ENCODE measurements at places on chromosomes 5 and 9.

- DNase-seq = no peak
These were observed 204.5 kb downstream of the DENND1A start for GRCh38 chr9:123725389-123725788.

DNA sequence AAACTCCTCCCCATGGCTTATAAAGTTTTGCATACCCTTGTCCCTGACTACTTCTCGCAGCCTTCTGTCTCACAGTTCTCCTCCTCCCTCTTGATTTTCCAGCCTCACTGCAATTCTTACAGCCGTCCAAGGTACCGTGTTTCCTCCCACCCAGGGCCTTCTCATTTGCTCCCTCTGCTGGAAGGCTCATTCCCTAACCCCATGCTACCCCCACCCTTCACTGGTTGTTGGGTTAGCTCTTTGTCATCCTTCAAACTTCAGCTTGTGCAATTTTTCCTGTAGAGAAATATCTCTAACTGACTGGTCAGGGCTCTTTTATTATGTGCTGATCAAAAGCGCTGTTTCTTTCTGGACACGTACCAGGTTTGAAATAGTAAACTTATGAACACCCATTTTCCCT lies 329.2 kb downstream of the EBF1 start:
- no peak for DNase-seq

DNA sequence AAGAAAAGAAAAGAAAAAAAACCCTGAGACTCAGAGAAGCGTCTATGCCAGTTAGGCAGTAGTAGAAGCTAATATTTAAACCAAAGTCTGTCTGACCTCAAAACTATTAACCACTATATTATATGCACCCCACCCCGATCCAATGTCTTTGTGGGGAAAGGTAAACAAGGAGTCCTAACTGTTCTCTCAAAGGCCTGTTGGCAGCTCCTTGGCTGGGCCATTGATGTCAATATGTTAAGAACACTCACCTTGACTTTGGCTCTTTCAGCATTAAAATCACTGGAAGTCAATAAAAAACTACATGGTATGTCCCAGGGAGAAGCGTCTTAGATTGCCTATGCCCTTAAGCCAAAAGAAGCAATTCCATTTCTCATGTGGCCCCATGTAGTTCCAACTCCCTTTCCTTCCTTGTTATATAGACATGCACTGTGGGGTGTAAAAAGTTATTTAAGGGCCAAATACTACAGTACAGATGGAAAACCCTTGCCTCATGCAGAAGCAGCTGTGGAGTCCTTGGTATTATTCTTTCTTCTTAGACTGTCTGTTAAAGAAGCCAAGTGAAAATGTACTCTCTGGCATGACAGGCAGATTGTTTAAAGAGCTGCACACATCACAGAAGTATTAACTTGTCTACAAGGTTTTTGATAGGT lies 308.6 kb upstream of the RPS23 start:
- no peak for DNase-seq

DNA sequence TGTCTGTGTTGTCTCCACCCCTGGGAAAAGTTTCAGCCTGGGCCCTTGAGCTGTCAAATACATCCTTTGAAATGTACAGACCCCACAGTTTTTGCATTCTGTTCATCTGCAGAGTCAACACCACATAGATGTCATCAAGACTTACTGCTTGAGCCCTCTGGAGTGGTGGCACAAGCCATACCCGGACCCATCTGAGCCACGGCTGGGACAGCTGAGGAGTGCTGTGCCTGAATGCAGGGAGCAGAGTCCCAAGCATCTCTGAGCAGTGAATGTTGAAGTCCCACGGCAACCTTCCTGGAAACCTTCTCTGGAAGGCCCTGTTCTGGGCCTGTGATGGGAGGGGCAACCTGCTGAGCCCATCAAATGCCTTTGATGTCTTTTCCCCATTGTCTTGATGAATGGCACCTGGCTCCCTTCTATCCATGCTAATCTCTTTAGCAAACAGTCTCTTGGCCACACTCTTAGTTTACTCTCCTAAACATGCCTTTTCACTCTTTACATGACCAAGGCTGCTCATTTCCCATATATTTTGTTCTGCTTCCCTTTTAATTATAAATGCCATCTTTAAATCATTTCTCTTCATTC lies 92.5 kb downstream of the ATPSCKMT start:
- no peak for DNase-seq

DNA sequence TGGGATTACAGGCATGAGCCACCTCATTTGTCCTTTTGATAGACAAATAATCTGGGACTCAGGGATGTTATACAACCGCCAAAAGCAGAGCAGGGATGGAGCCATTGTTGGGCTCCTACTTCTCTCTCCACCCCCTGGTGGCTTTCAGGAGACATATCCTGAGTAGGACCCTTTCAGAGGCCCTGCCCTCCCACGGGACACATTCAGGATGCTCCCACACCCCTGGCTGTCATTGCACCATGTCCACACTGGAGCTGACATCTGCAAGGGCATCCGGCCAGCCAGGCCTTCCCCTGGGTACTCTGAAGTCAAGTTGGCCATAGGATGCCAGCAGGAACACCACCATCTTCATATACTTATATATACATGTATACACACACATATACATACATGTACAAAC lies 181.8 kb downstream of the SYK start:
- no peak for DNase-seq

DNA sequence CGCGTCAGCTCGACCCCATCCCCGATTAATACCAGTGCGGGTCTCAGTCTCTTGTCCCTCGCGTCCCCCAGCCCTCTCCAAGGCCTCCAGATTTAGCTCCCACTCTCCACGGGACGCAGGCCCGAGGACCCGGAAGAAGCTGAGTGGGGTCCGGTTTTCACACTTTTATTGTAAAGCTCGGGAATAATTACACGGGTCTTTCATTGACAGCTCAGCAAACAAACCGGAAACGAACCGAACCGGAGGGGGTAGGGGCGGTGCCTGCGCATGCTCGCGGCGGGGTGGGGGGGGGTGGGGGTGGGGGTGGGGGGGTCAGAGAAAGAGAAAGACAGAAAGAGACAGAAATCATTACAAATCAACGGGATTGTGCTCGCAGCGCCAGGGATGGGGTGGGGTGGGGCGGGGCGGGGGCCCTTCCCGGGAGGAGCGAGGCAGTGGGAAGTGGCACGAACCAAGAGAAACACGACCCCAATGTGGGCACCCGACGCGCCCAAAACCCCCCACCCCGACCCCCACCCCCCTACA lies 27.9 kb downstream of the PCDH1 start:
- DNase-seq = no peak

DNA sequence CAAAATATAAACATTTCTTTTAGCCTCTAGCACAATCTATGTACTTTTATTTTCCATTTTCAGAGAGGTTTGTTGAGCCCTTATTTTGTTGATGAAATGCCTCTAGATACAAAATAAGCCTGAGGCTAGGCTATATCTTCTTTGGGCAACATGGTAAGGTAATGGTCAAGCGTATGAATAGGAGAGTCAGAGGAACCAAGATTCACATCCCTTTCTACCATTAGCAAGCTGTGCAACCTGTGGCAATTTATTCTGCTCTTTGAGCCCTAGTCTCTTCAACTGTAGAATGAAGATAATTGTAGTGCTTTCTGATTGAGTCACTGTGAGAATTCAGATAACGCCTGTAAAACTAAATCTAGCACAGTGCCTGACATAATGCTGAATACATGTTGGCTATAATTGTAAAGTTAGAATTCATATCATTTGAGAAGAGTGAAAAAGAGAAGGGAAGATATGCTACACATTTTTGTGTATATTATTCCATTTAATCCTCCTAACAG lies 412.5 kb downstream of the CCDC171 start:
- DNase-seq = no peak

DNA sequence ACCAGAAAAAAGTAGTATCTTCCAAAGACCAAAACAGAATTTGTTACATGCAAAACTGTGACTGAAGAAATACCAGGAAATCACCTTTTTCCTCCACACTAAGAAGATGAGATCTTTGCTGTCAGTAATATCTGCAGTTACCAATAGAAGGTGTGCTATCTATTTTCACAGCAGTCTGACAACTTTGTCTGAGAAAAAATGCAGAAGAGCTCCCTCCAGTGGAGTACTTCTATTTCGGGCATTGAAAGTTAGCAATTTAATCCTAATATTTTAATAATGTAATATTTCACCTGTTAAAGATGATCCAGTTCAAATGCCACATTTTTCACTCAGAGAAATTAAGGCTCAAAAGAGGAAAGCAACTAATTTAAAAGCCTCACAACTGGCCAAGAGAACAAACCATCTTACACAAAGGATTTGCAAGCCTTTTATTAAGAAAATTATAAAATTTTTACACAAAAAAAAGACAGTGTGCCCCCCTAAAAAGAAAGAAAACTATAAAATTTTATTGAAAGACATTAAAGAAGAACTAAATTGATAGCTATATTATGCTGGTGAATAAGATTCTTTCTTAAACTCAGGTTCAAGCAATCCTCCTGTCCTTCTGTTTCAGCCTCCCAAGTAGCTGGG lies 50.6 kb downstream of the DEPDC1B start:
- DNase-seq = no peak

DNA sequence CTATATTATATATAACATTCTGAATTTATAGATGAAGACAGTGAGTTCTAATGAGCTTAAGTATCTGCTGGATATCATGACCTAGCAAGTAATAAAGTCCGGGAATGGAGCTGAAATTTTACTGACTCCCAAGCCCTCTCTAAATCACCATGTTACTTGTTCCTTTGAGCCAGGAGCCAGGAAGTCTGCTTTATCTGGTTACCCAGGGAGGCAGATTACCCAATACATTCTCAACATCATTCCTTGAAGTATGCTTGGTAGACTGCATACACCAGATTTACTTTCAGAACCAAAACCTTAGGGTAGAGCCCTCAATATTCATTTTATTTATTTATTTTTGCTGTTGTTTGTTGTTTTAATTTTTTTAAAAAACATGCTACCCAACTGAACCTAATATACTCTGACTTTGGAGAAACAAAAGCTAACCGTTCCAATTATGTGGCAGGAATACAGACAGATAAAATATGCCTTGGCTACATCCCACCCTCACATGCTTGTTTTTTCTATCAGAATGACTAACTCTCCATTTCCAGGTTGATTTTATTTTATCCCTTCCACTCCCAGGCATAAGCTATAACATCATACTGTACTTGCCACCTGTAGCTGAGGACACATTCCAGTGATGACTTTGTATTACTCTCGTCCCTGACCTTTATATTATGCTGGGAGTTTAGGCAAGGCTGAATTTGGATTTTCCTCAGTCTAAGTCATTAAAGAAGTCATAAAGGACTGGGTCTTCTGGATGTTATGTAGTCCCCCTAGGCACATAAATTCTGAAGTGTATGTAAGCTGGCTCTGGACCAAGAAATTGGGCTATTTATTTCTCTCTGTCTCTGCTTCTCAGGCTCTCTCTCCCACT lies 82.0 kb downstream of the YIPF5 start:
- DNase-seq = no peak

- no peak for DNase-seq
These were observed 515.8 kb upstream of the ARRDC3 start for GRCh38 chr5:91898898-91899297.

GRCh38 chr5:14762549-14763216 lies 98.2 kb downstream of the OTULIN start:
- no peak for DNase-seq

- no peak for DNase-seq
These were observed 30.2 kb upstream of the NR3C1 start for GRCh38 chr5:143433670-143434069.

DNA sequence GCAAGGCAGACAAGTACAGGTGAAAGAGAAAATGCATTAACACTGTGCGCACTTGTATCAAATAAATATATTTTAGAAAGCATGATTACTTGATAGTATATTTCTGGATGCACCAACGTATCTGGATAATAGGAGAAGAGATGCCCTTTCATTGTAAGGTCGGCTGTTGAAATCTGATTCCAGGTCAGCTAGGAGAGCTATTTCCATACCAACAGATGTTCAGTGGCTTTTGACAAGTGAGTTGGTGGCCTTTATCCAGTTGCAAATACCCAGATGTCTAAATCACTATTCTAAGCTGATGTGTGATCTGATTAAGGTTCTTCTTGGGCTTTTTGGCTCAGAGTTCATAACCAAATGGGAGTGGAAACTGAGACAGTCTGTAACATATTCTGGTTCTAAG lies 128.2 kb upstream of the TBCA start:
- no peak for DNase-seq

DNA sequence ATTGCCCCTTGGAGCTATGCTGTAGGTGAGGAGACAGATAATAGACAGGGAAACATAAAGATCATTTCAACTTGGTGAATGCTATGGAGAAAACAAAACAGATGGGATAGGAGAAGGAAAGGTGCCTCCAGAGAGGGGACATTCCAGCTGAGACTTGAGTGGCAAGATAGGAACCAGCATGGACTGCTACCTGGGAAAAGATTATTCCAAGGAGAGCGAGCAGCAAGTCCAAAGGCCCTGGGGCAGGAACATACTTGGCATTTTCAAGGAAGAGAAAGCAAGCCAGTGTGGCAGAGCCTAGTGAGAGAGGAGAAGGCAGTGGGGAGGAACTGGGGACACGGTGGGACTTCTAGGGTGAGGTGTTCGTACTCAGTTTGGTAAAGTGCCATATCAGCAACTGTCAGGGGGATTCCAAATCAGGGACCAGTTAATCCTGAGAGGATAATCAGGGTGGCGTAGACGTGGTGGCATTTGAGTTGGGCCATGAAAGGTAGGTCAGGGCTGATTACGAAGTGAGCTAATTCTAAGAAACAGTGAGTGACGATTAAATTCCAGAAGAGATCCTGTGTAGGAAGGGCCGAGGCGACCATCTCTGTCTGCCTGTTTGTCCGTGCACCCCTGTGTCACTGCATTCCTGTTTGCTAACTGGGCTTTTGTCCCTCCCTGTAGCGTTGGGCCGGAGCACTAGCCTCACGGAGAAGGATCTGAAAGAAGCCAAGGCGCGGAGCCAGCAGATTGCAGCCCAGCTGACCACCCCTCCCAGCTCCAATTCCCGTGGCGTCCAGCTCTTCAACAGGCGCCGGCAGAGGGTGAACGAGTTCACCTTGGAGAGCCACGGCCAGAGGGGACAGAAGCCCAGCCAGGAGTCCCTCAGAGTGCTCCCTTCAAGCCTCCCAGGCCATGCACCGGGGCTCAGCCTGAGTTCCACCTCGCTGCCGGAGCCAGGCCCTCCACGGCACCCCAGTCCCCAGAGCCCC lies 7.1 kb downstream of the SYNPO start:
- DNase-seq = no peak

DNA sequence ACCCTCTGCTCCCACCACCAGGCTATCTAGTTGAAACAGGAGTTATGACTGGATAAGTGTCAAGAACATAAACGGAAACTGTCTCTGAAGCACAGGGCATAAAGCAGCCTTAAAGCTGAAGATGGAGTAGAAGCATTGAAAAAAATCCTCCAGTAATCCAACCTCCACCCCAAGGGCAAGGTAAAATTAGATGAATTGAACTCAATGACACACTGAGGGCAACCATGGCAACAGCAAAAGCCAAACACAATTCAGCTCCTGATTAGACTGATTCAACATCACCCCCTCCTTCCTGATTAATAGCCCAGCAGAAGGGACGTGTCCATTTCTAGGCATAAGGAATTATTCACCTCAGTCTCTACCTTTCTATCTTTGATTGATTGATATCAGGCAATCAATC lies 183.2 kb upstream of the MAP3K1 start:
- no peak for DNase-seq

DNA sequence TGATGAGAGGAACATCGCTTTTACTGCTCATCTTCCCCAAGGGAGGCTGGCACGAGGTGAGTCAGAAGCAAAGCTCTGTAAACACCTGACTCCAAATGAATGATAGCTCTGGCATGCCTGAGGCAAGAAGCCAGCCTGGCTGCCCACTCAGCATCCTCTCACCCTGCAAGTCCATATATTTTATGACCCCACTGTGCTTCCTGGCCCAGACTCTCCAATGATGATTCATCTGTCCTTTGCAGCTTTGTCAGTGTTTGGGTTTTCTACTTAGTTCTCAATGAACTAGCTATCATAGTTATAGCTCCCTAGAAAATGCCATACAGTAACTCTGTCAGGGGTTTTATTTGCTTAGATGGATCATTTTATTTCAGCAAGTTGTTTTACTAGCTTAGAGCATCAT lies 52.1 kb upstream of the FSTL4 start:
- no peak for DNase-seq

Data from cortex of kidney (tissue), 1 donor.